NCI-H82 (cell line): ENCODE measurements at places on chromosomes 16 and 17.

GRCh38 chr16:24273508-24274182, 17.5 kb downstream of the CACNG3 start:
- DNase-seq = no peak

DNA sequence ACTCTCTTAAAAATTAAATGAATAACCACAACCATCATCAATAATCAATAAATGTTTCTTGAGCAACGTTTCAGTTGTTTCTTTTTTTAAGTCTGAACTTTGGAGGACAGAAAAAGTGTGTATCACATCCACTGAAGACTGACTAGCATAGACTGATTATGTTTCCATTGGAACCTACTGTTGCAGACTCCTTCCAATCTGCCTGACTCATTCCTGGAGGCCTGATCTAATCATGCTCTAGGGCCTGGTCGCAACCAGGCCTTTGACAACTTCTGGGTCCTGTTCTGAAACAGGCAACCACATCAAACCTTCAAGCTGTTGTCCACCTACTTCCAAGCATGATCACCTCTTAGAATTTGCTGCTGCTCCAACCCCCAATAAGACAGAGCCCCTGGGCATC, 109.2 kb upstream of the NUDT7 start:
- DNase-seq = no peak

DNA sequence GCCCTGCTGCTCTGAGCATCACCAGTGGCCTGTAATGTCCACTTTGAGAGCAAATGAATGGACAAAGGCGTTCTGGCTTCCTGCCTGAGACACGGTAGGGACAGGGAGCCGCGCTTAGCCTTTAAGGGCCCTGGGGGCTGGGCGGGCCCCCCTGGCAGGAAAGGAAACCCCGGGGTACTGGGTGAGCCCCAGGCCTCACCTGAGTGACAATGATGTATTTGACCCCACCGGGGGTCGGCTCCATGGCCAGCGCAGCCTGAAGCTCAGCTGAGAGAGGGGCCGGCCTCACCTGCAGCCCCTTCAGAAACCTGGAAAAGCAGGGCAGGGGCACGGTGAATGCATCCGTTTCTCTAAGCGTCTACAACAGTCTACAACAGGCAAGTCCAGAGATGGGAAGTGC, 2.2 kb upstream of the CYBA start:
- no peak for DNase-seq

GRCh38 chr16:50736448-50736847, 5.4 kb upstream of the CYLD start:
- no peak for DNase-seq

DNA sequence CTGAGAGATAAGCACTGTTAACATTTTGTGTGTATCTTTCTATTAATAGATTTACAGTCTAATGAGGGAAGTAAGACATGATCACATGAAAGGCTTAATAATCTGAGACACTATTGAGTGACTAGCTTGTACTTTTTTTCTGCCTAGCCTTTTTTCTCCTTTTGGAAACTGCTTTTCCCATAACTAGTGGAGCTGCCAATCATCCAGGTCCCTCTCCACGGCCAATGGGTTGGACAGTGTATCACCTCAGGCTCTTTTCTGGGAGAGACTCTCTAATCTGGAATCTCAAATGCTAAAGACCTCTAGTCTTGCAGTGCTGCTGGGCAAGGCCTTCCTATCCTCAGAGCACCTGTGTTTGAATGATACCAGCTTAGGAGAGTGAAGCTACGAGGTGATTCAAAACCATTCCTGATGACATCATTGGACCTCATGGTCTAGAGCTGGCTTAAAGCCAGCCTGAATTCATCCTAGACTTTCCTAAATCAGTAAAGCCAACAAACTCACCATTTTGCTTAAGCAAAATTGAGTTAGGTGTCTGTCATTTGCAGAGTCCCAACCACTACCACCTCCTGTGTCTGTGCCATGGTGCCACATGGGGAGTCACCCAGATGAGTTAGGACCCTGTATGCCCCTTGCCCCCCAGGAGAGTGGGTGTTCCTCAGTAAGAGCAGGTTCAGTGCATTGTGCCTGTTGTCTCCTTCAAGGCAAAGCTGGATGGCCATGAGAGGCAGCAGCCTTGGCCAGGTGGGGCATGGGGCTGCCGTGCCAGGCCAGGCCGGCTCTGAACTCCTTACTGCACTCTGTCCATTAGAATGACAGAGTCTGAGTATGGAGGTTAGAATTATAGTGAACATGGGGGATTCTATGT, 62.9 kb downstream of the SPECC1 start:
- no peak for DNase-seq

- no peak for DNase-seq
Observed at GRCh38 chr17:74730491-74731346, 6.3 kb upstream of the RAB37 start.

DNA sequence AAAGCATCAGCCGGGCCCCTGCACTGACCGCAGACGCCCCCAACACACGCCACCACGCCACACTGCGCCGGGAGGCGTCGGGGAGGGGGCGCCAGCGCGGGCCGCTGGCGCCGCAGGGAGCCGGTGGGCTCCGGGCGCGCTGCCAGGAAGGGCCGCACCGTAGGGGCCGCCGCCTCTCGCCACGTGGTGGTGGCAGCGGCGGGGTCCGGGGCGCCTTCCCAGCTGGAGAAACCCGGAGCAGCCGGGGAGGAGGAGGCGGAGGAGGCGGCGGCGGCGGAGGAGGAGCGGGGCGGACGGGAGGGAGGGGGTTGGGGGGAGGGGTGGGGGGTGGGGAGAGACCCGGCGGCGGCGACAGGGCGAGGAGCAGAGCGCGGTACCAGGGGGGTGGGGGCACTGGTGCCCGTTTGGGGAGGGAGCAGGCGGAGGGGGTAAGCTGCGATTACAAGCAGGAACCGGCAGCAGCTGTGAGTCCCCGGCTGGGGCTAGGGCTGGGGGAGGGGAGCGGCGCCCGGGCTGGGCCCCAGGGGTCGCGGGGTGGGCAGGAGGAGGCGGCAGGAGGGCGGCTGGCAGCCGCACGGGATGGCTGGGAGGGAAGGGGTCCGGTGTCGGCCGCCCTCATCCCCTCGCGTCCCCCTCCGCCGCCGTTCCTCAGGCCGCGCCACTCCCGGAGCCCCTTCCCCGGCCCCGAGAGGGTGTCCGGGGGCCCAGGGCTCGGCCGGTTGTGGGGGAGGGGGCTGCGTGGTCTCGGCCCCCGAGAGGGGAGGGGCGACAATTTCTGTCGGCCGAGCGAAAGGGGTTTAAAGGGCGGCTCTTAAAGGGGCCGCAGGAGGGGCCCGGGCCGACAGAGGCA, at the start of gene TBKBP1:
Gene TBKBP1, plus strand, starts transcription at position 431 of the 850 bp plus-strand sequence. CDS start 1,952 bp downstream, outside the sequence.
- peak; percentile 90 for DNase-seq

- no peak for DNase-seq
Observed at GRCh38 chr16:81987121-81987520, 24.1 kb downstream of the SDR42E1 start.

DNA sequence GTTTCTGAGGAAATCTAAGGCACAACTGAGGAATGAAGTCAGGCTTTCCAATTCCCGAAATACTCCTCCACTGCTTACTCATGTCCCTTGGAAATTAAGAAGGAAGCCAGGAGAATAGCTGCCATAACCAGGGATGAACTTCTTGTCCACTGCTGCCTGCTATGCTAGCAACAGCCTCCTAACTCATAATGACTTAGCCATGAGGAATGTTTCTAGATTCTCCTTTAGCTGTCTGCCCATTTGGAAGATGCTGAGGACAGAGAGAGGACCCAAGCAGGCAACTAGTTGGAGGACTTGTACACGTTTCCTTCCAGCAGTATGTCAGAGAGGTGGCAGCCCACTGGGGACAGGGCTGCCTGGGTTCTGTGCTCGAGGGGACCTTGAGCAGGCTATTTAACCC, 939 bp upstream of the CCL2 start:
- DNase-seq = no peak

DNA sequence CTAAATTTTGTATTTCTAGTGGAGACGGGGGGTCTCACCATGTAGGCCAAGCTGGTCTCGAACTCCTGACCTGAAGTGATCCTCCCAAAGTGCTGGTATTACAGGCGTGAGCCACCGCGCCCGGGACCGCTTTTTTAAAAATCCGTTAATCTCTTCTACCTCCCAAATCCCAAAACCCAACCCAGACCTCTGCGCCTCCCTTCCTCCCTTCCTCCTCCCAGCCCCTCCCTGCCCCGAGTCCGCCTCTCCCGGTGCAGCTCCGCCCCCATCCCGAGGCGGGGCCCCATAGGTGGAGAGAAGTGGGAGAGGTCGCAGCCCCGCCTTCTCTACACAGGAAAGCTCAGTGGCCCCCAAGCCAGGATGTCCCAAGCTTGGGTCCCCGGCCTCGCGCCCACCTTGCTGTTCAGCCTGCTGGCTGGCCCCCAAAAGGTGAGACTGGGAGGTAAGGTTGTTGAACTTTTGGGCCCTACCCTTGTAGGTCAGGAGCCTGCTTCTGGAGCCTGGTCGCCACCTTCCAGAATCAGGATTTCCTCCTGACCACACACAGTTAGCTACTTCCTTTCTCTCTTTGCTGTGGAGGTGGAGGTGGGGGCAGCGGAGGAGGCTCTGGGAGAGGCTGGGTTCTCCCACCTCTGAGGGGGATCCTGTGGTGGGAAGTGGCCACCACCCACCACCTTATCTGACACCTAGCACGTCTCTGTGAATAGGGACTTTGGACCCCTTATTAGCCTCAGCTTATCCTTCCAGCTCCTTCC, at the start of gene TMEM92:
Gene TMEM92, plus strand, starts transcription at position 325 of the 755 bp plus-strand sequence. Its CDS starts 36 bp downstream, at position 361.
- peak; percentile 82 for DNase-seq

GRCh38 chr17:80575057-80575875, 30.6 kb downstream of the RPTOR start:
- DNase-seq = peak; percentile 98

GRCh38 chr16:65316808-65317207, 194.9 kb upstream of the CDH11 start:
- peak; percentile 46 for DNase-seq

GRCh38 chr16:9596788-9597187, 505.3 kb downstream of the HAPSTR1 start:
- no peak for DNase-seq

- DNase-seq = peak; percentile 82
Observed at GRCh38 chr16:10737068-10737625, 6.5 kb upstream of the NUBP1 start.

DNA sequence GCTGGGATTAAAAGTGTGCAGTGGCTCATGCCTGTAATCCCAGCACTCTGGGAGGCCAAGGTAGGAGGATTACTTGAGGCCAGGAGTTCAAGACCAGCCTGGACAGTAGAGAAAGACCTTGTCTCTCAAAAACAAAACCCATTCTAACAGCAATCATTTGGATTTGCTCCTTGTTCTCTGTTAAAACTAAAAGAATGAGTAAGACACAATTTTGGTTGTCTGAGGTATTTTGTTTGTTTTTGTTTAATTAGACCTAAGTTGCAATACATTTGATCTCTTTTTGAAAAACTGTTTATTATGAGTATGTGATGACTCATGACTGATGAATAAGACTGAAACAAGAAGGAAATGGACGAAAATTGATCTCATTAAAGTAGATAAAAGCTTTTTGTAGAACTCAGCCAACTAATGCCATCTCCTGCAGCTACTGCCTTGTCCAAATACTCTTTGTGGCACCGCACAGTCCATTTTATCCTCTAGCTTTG, 29.0 kb downstream of the GLG1 start:
- no peak for DNase-seq

DNA sequence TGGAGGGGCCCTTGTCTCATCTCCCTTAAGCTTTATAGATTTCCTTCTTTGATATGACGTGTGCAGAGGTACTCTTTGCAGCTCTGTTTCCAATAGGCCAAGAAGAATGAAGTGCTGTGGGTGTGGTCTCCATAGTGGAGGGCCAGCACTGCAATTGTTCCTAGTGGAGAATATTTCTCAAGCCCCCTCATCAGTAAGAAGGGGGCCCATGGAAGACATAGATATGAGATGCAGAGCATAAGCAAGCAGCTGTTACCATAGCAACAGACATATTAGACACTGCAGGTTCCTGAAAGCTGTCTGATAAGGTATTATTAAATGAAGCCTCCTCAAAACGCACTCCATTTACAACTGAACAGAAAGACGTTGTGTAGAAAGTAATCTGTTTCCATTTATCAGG, 240.7 kb downstream of the ZFHX3 start:
- DNase-seq = no peak

DNA sequence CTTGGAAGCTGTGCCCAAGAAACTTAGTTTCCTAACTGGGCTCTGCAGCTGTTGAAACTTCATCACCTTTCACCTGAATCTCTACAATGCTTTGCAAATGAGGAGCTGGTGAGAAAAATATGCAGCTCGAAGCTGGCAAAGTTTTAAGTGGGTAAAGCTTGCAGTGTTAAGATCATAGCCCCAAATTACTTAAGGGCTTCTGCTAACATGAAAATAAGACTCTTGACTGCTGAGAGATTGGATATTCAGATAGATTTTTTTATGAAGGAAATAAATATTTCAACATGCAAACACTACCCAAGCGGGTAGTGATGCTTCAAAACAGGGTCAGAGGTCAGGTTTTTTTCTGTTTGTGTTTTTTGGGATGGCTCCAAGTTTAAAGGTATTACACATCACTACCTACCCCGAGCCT, 278.7 kb downstream of the FTO start:
- no peak for DNase-seq

DNA sequence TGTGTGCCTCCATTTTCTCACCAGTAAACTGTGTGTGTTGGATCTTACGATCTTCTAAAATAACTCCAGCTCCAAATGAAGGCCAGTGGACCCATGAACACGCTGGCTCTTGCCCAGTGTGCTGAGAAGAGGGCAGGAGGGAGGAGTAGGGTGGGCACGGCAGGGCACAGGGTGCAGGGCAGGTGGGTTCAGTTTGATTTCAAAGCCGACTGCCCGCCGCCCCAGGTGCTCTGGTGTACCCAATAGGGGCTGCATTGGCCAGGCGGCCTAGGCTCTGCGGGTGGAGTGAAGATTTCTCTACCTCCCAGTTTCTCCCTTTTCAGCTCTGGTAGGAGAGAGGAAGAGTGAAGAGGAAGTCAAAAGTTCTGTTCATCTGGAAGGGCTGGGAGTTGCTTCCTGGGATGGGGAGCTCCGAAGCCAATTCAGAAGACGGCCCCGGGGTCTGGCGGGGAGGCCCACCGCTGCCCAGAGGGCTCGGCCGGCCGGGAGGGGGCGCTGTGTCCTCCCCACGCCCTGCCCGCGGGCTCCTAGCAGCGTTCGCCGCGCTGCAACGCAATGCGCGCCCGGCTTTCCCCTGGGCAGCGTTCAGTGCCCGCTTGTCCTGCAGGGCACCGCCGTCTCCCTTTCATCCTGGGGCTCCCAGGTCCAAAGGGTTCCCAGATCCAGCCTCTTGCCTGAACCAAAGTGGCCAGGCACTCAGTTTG, 1.1 kb upstream of the CRHR1 start:
- DNase-seq = peak; percentile 86

DNA sequence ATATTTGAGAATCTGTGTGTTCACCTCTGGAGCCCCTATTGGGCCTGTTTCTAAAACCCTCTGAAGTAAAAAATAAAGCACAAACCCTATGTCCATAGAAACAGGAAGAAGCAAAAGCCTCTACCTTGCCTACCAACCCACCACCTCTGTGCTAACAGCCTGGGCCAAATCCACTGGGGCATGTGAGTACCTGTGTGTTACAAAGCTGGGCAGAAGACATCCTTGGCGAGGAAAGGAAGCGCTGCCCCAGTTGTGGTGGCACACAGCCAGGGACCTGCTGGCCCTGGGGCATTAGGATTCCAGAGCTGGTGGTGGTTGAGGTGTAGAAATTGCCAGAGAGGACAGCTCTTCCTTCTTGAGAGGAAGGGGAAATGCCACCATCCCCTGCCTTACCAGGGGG, 30.0 kb downstream of the MYO18A start:
- DNase-seq = no peak

GRCh38 chr17:37512442-37513068, 22.9 kb downstream of the DUSP14 start:
- DNase-seq = peak; percentile 94
